ENCODE measurements at places on chromosomes 13 and 19. TPM values are rescaled to one million over a fixed set of nuclear protein-coding genes. Genes with fewer than 3 reads are reported as not detected.

Gene ZNF835
- total RNA-seq: 1.7 TPM

GRCh38 chr19:38213911-38214625, 10.0 kb downstream of the DPF1 start:
- DNase-seq: peak; percentile 88

DNA sequence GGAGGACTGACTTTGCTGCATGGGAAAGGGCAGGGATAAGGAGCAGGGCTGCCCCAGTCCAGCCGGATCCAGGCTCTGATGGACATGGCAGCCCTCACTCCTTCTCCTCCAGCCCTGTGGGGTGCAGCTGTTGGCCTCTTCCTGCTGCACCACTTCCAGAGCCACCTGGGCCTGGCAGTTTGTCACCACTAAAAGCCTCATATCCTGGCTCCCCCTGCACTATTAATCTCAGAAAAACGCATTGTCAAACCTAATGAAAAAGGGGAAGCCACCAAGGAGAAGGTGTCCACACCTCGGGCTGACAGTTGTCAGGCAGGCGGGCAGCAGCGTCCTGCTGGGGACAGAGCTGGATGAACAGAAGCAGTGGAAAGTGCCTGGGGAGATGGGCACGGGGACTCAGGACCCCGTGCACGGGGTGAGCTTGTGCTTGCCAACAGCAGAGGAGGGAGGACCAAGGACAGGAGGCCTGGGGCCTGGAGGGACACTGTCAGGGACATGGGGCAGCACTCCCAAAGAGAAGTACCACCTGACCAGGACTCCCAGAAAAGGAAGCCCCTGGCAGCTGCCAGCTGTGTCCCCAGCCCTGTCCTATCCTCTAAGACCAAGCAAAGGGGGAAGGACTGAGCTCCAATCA, 151.1 kb upstream of the TSHZ3 start:
- DNase-seq: no peak

- DNase-seq: no peak
These were observed 6.2 kb upstream of the WIZ start for GRCh38 chr19:15455996-15456395.

GRCh38 chr13:71871176-71871754, 4.3 kb upstream of the DACH1 start:
- DNase-seq: no peak

DNA sequence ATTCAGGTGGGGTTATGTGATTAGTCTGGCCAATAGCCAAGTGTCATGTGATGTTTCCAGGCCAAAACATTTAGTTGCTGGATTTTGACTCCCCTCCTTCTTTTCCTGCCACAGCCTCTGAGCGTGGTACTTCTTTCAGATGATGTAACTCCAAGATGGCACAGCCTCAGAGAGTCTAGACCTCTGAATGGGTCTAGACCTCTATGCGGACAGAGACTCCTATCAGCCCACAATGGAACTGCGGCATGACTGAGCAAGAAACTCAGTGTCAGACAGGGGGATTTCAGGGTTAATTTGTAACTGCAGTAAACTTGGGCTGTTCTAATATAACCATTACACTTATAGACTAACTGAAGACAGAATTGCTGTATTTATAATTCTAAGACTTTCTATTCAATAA, 42.6 kb upstream of the ZDHHC20 start:
- no peak for DNase-seq

Gene MISP
- not detected for total RNA-seq

GRCh38 chr13:66665991-66666390, 564.1 kb downstream of the PCDH9 start:
- DNase-seq: no peak

Gene CALR3
- not detected for total RNA-seq

Gene KCNRG
- total RNA-seq: 0.31 TPM

Gene BCKDHA
- 27.2 TPM for total RNA-seq

GRCh38 chr19:15178629-15179308, 22.0 kb downstream of the NOTCH3 start:
- DNase-seq: no peak

DNA sequence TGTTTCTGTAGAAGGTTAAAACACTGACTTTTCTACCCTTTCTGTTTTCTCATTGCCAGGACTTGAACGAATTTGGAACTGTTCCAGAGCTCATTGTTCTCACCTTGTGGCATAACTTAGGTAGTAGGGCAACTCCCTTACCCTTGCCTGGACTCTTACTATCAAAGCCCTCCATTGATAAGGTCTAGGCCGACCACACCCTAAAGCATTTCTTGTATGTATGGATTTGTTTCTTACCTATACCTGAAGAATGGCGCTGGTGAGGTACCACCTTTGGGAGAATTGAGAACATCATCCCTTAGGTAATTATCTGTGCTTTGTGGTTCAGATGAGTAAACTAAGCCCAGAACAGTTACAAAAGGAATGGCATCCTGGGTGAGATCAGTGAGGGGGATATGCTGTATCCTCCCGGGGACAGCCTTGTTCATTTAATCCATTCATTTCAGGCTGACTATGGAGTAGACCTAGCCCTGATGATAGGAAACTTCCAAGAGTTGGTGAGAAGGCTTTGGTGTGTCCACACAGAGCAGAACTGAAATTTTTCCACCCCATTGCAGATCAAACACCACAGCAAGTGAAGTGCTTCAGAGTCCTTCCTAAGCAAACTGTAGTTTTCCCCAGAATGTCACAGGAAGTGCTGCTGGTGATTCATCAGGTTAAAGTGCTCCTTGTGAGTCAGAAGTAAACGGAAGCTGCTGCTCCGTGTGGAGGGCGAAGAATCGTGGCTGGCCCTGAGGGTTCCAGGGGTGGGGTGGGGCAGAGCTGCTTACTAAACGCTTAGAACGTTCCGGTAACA, 113.0 kb downstream of the TEX26 start:
- peak; percentile 79 for DNase-seq

DNA sequence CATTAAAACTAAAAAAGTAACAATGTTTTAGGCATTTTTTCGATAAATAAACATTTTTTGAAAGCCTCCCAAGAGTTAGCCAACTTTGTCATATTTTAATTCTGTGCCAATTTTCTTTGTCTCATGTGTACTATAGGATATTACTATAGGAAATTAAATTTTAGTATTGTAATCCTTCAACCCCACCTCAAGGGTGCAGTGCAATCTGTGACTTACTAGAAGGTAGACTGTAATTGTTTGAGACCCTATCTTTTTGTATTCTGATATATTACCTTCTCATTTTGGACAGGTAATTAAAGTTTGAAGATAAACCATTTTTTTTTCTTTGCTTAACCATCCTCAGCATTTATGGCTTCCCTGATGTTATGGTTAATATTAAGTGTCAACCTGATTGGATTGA, 457.8 kb downstream of the PCDH20 start:
- no peak for DNase-seq

- no peak for DNase-seq
These were observed 875.4 kb downstream of the SLITRK6 start for GRCh38 chr13:84923831-84924230.

DNA sequence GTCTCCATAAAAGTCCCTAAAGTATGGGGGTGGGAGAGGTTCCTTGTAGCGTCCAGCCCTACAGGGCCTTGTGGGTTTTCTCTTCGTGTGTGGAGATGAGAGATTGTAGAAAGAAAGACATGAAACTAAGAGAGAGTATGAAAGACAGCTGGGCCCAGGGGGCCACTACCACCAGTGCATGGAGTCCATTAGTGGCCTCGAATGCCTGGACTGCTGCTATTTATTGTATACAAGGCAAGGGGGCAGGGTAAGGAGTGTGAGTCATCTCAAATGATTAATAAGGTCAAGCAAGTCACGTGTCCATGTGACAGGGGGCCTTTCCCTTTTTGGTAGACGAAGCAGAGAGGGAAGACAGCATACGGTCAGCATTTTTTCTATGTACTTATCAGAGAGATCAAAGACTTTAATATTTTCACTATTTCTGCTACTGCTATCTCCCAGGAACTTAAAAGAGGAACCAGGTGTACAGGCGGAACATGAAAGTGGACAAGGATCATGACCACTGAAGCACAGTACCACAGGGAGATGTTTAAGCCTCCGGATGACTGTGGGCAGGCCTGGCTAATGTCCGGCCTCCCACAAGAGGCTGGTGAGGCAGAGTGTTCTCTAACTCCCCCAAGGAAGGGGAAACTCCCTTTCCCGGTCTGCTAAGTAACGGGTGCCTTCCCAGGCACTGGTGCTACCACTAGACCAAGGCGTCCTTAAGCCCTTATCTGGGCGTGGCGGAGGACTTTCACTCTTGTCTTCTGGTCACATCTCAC, 25.5 kb downstream of the FGF21 start:
- no peak for DNase-seq

Gene EFNB2
- not detected for total RNA-seq

DNA sequence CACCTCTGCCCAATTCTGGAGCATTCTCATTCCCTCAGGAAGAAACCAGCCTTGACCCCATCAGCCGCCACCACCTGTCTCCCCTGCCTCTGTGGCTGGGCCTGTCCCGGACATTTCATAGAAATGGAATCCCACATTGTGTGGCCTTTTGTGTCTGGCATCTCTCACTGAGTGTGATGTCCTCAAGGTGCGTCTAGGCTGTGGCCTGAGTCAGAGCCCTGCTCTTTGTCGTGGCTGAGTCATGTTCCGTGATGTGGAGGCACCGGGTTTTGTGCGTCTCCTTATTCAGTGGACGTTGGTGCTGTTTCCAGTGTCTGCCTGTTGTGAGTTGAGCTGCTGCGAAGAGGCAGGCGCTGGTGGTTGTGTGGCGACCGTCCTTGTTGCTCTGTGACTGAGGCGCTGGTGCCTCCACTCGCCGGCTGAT, 3.5 kb downstream of the FZR1 start:
- DNase-seq: no peak

Gene SIGLECL1
- total RNA-seq: not detected

Gene RXFP2
- not detected for total RNA-seq
